ENCODE measurements at places on chromosomes 16 and 17. TPM values are rescaled to one million over a fixed set of nuclear protein-coding genes. Genes with fewer than 3 reads are reported as not detected.

- no peak overlapping the region for H3K4me3 ChIP-seq
- no peaks in the 10 kb centered on the region for H3K4me1 ChIP-seq
- H3K27me3 ChIP-seq = no peaks in the 10 kb centered on the region
- no peak overlapping the region for H3K27ac ChIP-seq
Measured at GRCh38 chr16:76287466-76287865, 10.3 kb downstream of the CNTNAP4 start.

GRCh38 chr17:71777048-71777640 is 343.7 kb upstream of the SOX9 start:
- H3K4me3 ChIP-seq = no peak overlapping the region
- H3K4me1 ChIP-seq = no peaks in the 10 kb centered on the region
- no peaks in the 10 kb centered on the region for H3K27me3 ChIP-seq

DNA sequence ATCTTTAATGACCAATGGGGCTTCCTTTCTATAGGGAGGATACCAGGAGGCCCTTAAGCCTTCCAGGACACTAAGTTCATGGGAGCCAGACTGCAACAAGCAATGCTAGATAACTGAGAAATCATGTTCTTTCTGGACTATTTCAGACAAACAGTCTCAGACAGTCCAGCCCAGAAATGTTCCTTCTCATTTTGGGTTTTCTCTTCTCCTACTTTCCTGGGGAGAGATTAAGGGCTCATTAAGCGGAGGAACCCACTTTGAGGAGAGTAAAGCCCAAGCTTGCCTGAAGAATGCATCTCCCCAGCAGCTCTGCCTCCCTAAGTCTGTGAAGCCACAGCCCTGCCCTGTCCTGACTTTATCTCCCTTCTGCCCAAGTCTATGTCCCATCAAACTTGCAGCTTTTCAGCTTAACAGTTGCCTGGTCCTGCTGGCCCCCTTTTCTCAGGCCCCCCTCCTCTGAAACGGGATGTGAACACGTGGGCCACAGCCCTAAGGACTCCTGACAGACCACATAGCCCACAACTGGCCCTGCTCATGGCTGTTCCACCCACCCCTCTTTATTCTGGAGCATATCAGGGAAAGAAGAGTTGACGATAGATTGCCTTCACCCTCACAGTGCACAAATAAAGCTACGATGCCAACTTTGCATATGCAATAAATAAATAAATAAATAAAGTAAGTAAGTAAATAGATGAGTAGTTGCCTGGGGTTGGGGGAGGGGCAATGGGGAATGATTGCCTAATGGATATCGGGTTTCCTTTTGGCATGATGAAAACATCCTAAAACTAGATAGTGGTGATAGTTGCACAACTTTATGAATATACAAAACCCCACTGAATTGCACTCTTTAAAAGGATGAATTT is 111.0 kb downstream of the N4BP1 start:
- no peak for DNase-seq
- H3K27me3 ChIP-seq = no peaks in the 10 kb centered on the region
- no peaks in the 10 kb centered on the region for H3K36me3 ChIP-seq
- peaks cover 30% of the 10 kb centered on the region for H3K4me1 ChIP-seq
- H3K27ac ChIP-seq = peak overlapping the region; percentile 69

DNA sequence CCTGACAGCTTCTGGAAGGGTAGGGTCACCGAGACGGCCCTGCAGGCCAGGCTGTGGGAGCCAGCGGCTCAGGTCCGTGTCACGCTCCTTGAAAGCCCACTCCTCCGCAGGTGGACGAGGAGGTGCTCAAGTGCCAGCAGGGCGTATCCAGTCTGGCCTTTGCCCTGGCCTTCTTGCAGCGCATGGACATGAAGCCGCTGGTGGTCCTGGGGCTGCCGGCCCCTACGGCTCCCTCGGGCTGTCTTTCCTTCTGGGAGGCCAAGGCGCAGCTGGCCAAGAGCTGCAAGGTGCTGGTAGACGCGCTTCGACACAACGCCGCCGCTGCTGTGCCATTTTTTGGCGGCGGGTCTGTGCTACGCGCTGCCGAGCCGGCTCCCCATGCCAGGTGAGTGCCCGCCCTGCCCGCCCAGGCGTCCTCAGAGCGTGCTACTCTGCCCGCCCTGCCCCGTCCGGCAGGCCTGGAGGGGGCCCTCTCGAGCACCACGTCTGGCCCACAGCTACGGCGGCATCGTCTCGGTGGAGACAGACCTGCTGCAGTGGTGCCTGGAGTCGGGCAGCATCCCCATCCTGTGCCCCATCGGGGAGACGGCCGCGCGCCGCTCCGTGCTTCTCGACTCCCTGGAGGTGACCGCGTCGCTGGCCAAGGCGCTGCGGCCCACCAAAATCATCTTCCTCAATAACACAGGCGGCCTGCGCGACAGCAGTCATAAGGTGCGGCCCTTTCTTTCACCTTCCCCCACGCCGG is 1.3 kb downstream of the NAGS start:
- peak overlapping the region; percentile 54 for H3K4me3 ChIP-seq
- H3K4me1 ChIP-seq = peaks cover 18% of the 10 kb centered on the region
- no peak for DNase-seq
- H3K27me3 ChIP-seq = peaks cover 16% of the 10 kb centered on the region
- peak overlapping the region; percentile 38 for H3K27ac ChIP-seq
- H3K36me3 ChIP-seq = peaks cover 5% of the 10 kb centered on the region

DNA sequence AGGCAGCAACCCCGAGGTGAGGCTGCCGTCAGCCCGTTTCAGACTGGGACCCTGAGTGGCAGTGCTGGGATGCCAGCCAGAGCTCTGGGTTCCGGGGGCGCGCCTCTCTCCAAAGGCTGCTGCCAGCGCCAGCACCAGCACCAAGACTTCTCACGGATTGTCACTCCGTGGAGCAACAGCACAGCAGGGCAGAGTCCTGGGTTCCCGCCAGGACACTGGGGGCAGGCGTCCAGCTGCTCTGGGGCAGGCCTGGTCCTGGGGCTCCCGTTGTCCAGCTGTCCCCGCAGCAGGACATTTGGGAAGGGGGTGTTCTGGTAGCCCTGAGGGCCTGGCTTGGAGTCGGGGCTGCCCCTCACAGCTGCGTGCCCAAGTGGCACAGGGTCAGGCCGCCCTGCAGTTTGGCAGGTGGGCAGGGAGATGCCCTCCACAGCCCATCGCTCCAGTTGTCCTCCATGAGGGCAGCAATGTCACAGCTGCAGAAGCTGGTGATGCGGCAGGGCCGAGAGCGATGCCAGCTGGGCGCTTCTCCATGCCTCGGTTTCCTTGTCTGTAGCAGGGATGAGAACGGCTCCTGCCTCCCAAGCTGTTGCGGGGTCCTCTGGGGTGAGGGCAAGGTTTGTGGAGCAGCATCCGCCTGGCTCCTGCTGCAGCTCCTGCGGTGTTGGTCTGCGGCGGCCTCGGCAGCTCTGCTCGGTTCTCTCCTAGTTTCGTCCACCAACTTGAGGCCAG is 137.3 kb upstream of the CIBAR2 start:
- H3K27ac ChIP-seq = no peak overlapping the region
- no peak for DNase-seq
- no peak overlapping the region for H3K4me3 ChIP-seq
- H3K36me3 ChIP-seq = no peaks in the 10 kb centered on the region

DNA sequence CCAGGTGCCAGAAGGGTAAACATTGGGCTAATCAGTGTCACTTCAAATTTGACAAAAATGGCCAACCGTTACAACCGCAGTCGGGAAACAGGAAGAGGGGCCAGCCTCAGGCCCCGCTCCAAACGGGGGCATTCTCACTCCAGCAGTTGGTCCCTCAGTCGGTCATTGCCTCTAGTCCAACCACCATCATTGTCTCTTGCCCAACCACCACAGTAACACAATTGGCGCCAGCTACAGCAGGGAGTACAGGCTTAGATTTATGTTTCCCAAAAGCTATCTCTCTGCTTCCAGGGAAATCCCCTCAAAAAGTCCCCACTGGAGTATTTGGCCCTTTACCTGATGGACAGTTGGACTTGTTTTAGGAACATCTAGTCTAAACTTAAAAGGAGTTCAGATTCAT is 20.3 kb downstream of the ALOX15B start:
- H3K4me1 ChIP-seq = peaks cover 13% of the 10 kb centered on the region
- no peaks in the 10 kb centered on the region for H3K36me3 ChIP-seq
- no peak for DNase-seq

- no peak for DNase-seq
- no peaks in the 10 kb centered on the region for H3K36me3 ChIP-seq
- H3K27me3 ChIP-seq = peaks cover 12% of the 10 kb centered on the region
- no peak overlapping the region for H3K4me3 ChIP-seq
- H3K4me1 ChIP-seq = no peaks in the 10 kb centered on the region
- no peak overlapping the region for H3K27ac ChIP-seq
Measured at GRCh38 chr16:50676684-50677225, 4.4 kb downstream of the SNX20 start.

- peaks cover 10% of the 10 kb centered on the region for H3K36me3 ChIP-seq
- H3K4me3 ChIP-seq = peak within 1 kb of the TSS; percentile 87
- peaks cover 27% of the 10 kb centered on the region for H3K4me1 ChIP-seq
Measured at GRCh38 chr17:7687072-7687907, at the start of gene TP53. Gene TP53, minus strand, starts transcription at chr17:7687490. Its CDS starts 10,896 bp downstream, at chr17:7676594.

GRCh38 chr17:28912281-28912937 is 9.5 kb upstream of the DHRS13 start:
- peaks cover 7% of the 10 kb centered on the region for H3K4me1 ChIP-seq
- no peak overlapping the region for H3K4me3 ChIP-seq
- no peak overlapping the region for H3K27ac ChIP-seq
- DNase-seq = no peak
- no peaks in the 10 kb centered on the region for H3K27me3 ChIP-seq

GRCh38 chr16:51524555-51525373 is 373.7 kb upstream of the SALL1 start:
- H3K27ac ChIP-seq = no peak overlapping the region
- no peaks in the 10 kb centered on the region for H3K36me3 ChIP-seq
- H3K4me1 ChIP-seq = no peaks in the 10 kb centered on the region
- no peak for DNase-seq
- no peak overlapping the region for H3K4me3 ChIP-seq

DNA sequence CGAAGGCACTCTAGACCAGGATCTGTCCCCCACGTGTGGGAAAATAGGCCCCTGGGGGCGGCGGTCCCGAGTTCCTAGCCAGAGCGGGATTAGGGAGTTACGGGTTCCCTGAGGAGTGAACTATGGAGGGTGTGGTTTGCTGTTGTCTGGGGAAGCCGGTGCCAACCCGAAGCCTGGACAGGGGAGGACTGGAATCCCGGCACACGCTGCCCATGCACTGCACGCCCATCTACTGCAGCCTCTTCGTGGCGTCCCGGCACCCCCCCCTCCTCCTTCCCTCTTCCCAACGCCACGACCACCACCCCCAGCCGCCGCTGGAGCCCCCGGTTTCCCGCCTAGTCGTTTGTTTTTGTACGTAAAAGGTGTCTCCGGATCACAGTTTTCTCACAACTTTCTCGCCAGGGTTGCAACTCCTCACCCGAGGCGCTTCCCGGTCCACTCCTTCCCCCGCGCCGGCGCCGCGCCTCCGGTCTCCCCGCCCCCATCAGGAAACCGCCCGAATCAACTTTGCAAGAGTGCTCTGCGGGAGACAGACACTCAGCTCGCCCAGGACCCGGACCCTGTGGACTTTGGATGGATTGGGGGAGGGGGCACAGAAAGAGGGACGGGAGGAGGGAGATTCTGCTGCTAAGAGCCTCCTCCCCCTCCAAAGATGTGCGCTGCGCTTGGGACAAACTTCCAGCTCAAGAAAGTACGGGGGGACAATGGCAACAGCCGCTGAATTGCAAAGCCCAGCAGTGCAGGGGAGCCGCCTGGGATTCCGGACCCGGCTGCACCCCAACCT is 1.4 kb upstream of the LHX1 start:
- no peak for DNase-seq
- H3K27me3 ChIP-seq = peaks cover 100% of the 10 kb centered on the region
- H3K27ac ChIP-seq = no peak overlapping the region
- peak overlapping the region; percentile 22 for H3K4me3 ChIP-seq
- peaks cover 56% of the 10 kb centered on the region for H3K4me1 ChIP-seq
- no peaks in the 10 kb centered on the region for H3K36me3 ChIP-seq

GRCh38 chr16:17803625-17804410 is 333.1 kb upstream of the XYLT1 start:
- H3K36me3 ChIP-seq = no peaks in the 10 kb centered on the region
- no peak overlapping the region for H3K27ac ChIP-seq
- no peak for DNase-seq
- H3K4me3 ChIP-seq = no peak overlapping the region
- no peaks in the 10 kb centered on the region for H3K27me3 ChIP-seq
- no peaks in the 10 kb centered on the region for H3K4me1 ChIP-seq

Gene TPPP3
- total RNA-seq = 9.1 TPM

Gene IRX3
- total RNA-seq = 44.7 TPM

Gene PKD1
- 64.9 TPM for total RNA-seq

Gene ALDH3A1
- not detected for total RNA-seq

Gene KRT40
- not detected for total RNA-seq

Gene KRTAP9-4
- not detected for total RNA-seq

Gene UTS2R
- 0.88 TPM for total RNA-seq

Gene C16orf74
- 2.3 TPM for total RNA-seq
